ENCODE measurements at places on chromosomes 4 and X.
A peak's percentile ranks its signal among the peaks of the same experiment; 100 is the strongest.

- no peak for DNase-seq
Measured at GRCh38 chrX:31459361-31459760, 387.5 kb upstream of the FTHL17 start.

DNA sequence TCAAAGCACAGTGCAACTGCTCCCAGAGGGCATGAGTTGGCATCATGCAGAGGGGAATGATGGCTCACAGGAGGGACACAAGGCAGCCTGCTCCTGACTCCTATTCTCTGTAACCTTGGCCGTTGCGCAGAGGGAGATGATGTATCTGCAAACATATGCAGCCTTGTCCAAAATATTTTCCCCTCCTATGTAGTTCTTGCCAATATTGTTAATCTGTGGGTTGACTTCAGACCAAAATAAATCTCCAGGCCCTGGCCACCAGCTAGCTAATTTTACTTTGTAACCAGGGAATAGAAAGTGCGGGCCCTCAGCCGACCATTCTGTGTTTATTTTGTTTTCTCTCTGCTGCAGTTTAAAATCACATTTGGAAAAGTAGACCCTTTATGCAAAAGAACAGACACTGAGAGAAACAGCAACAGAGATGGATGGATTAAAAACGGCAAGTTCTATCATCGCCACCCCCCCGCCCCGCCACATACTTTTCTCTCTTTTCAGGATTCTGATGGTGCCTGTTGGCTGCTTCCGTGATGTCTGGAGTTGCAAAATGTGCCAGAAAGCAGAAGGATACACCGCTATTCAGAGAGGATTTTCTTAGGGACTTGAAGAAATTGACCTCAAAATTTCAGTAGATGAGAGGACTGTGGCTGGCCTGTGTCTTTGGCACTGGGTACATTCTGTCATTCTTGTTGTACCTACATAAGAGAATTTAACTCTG, 185.3 kb upstream of the BCOR start:
- no peak for DNase-seq

- peak; percentile 42 for DNase-seq
Measured at GRCh38 chrX:6184900-6185515, 43.7 kb downstream of the NLGN4X start.

DNA sequence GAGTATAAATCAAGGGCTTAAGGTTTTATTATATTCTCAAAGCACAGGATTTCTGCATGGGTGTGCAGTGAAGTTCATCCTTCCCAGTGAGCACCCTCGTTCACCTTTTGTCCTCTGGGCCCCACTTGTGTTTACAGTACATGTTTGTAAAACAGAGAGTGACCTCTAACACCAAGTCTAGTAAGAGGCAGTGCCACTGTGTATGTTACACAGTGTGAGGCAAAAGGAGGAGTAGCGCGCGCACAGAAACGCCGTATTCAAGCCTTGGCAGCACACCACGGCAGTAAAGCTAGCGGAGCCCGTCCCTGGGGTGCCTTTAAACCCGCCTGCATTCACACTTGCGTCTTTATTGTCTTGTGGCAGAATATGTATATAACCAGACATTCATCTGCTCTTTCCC, 51.9 kb downstream of the CCNI start:
- DNase-seq, result no peak

GRCh38 chr4:176708771-176709311, 83.9 kb downstream of the VEGFC start:
- DNase-seq, result no peak

DNA sequence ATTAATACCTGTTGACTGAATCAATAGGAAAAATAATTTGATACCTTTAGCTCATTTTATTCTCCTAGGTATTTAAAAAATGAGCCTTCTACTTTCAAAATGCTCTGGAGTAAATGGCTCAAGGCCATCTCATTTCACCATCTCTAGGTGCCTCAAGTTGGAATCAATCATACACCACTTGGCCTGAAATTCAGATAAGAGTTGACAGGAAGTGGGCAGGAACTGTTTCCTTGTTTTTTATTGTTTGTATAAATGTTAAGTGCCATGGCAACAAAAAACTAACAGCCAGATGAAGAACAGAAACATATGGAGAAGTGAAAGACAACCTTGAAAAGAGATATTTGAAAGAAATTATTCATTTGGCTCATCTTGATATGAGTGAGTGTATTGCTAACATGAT, 12.4 kb downstream of the LIMCH1 start:
- no peak for DNase-seq

DNA sequence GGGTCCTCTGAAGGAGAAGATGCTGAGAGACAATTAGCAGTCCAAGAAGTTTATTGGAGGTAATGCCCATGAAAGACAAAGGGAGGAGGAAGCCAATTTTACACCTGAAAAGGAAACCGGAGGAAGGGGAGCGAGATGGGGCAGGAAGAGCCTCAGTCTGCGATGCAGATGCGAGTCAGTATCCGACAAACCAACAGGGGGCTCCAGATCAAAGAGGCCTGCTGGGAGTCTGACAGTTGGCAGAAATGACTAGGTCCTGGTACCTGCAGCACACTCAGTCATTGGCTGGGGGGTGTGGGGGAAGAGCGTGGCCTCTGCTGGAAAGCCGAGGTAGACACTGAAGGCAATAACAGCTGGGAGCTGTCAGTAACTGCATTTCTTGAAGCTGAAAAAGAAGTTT, 231.1 kb upstream of the CENPE start:
- no peak for DNase-seq

DNA sequence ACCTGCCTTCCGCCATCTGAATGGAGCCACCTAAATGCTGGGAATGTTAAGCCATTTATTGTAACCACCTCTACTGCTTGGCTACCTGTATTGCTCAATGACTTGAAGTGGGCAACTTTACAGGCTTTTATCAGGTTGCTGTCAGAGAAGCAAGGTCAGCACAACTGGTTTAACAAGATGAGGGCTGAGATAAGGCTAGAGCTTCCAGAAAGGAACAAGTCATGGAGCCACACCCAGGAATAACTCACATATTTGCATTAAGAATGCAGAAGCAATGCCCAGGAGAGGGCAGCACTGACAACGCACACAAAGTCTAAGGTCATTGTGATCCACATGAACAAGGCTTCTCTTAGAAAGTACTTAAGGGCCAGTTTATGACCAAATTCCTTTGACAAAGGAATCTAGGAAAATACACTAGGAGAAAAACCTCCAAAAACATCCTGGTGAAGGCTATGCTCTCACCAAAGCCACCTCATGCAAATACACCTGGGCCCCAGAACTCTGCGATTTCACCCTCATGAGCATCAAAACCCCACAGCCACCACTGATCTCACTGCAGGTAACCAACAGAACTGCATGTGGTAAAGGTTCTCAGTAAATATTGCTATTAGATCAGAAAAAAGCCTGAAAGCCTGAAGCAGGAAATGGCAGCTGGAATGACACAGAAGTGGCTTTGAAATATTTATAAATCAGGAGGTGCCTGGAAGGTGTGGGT, 15.0 kb upstream of the STS start:
- no peak for DNase-seq

GRCh38 chrX:67523932-67524331, 19.9 kb upstream of the AR start:
- DNase-seq, result no peak

Measured in NCI-H1092 treated with DMSO at 0.1 percent for 48 hours (cell line).